Thoracic aorta (tissue), 2 donors: ENCODE measurements at places on chromosomes 2 and 18.

- no peak for DNase-seq
- no peak overlapping the region for H3K27ac ChIP-seq
- no peak overlapping the region for H3K4me3 ChIP-seq
- no peaks in the 10 kb centered on the region for H3K36me3 ChIP-seq
- peaks cover 24% of the 10 kb centered on the region for H3K4me1 ChIP-seq
Measured at GRCh38 chr2:98807221-98807620, 76.3 kb upstream of the MGAT4A start.

DNA sequence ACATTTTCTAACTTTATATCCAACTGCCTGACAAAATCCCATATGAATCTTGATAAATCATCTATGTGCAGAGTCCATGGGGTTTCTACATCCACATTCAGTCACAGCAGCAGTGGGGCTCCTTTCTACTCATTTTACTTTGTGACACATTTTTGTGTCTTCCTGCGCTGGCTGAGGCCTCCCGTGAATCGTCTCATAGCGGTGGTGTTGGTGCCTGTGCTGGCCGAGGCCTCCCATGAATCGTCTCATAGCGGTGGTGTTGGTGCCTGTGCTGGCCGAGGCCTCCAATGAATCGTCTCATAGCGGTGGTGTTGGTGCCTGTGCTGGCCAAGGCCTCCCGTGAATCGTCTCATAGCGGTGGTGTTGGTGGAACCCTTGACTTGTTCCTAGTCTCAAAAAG is 17.0 kb downstream of the SNED1 start:
- H3K36me3 ChIP-seq, result peaks cover 15% of the 10 kb centered on the region
- no peak overlapping the region for H3K4me3 ChIP-seq
- H3K4me1 ChIP-seq, result peaks cover 3% of the 10 kb centered on the region
- no peaks in the 10 kb centered on the region for H3K27me3 ChIP-seq
- no peak overlapping the region for H3K27ac ChIP-seq
- no peak for DNase-seq

- no peaks in the 10 kb centered on the region for H3K4me1 ChIP-seq
- no peaks in the 10 kb centered on the region for H3K27me3 ChIP-seq
- DNase-seq, result no peak
- peaks cover 60% of the 10 kb centered on the region for H3K36me3 ChIP-seq
Measured at GRCh38 chr2:73952499-73953446, 26.1 kb downstream of the DGUOK start.

GRCh38 chr2:113985554-113986397 is 95.9 kb downstream of the ACTR3 start:
- H3K27me3 ChIP-seq, result no peaks in the 10 kb centered on the region
- H3K4me1 ChIP-seq, result no peaks in the 10 kb centered on the region
- DNase-seq, result no peak
- H3K36me3 ChIP-seq, result no peaks in the 10 kb centered on the region
- H3K27ac ChIP-seq, result no peak overlapping the region

DNA sequence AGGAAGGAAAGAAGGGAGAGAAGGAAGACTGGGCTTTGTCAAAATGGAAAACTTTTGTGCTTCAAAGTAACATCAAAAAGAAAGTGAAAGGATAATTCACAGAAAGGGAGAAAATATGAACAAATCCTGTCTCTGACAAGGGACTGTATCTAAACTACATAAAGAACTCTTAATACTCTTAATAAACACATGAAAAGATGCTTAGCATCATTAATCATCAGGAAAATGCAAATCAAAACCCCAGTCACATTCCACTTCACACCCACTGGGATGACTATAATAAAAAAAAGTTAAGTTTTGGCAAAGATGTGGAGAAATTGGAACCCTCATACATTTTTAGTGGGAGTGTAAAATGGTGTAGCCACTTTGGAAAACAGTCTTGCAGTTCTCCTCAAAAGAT is 11.8 kb upstream of the ZFP36L2 start:
- no peak for DNase-seq
- peak overlapping the region; percentile 34 for H3K27ac ChIP-seq
- H3K36me3 ChIP-seq, result no peaks in the 10 kb centered on the region
- peaks cover 7% of the 10 kb centered on the region for H3K4me1 ChIP-seq

- no peaks in the 10 kb centered on the region for H3K27me3 ChIP-seq
- peaks cover 5% of the 10 kb centered on the region for H3K4me1 ChIP-seq
- no peak overlapping the region for H3K27ac ChIP-seq
- DNase-seq, result no peak
- H3K4me3 ChIP-seq, result no peak overlapping the region
Measured at GRCh38 chr2:11680901-11681721, 11.1 kb upstream of the NTSR2 start.

DNA sequence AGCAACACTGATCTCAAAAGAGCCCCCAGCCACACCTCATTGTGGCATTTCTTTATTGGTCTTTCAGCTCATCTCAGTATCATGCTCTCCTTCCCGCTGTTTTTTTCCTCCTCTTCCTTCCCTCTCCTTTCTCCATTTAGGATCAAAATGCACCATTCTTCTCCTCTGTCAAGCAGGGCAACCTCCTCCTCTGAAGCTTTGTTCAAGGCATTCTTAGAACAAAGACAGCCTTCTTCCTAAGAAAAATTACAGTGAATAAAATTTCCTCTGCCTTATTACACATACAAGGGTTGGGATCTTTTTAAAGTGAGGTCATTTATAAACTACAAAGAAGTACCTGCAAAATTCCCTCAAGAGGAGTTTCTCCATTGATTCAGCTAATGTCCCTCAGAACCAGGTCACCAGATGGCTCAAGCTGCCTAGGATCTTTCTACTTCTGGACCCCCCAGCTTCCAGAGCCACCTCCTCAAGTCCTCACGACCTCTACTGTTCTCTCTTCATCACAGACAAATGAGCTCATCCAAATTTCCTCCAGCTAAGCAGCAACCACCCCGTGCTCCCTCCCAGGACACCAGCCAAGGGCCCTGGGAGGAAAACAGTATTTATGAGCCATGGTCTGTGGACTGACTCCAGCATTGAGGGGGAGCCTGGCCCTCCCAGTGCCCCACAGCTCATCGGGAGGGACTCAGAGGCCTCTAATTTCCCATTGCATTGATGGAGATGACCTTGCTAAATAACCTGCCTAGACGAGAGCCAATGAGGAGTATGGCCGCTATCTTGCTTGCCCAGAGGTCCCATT is 18.0 kb downstream of the SFXN5 start:
- no peaks in the 10 kb centered on the region for H3K4me1 ChIP-seq
- no peaks in the 10 kb centered on the region for H3K27me3 ChIP-seq
- no peak overlapping the region for H3K27ac ChIP-seq
- H3K4me3 ChIP-seq, result no peak overlapping the region

DNA sequence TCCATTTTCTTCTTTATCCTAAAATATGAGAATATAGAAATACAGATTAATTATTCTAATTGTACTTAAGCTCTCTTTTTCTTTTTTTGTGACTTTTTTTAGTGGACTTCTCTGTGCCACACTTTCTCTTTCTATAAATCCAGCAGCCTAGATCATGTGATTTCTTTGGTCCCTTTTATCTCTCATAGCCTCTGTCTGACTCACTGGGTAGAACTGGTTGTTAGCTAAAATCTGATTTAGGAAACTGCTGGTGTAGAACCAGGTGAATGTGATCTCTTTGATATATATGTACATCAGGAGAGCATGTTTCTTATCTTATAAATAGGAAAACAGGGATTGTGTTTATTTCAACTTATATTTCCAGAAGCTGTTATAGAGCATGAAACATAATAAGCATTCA is 54.9 kb downstream of the VRK2 start:
- H3K4me3 ChIP-seq, result no peak overlapping the region
- H3K4me1 ChIP-seq, result no peaks in the 10 kb centered on the region
- no peaks in the 10 kb centered on the region for H3K36me3 ChIP-seq
- DNase-seq, result no peak
- H3K27me3 ChIP-seq, result no peaks in the 10 kb centered on the region
- H3K27ac ChIP-seq, result no peak overlapping the region

GRCh38 chr2:156333951-156334495 is 1.5 kb upstream of the NR4A2 start:
- H3K4me3 ChIP-seq, result peak overlapping the region; percentile 92
- no peaks in the 10 kb centered on the region for H3K36me3 ChIP-seq
- H3K4me1 ChIP-seq, result peaks cover 5% of the 10 kb centered on the region
- no peaks in the 10 kb centered on the region for H3K27me3 ChIP-seq
- DNase-seq, result no peak

DNA sequence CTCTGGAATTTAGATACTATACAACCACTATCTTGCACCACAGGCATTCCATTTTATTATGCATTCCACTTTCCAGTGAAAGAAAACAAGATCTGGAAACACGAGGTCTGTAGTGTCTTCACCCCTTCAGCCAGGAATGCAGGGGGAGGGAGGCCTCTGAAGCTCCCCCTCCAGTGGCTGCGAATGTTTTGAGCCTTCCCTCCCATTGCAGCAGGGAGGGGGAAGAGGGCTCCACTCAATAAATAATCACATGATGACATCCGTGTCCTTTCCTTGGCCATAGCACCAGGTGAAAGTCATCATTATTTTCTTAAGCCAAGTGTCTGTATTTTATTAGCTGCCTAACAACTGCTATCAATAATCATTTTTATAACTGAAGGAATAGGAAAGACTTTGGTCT is 38.6 kb downstream of the ALPK2 start:
- H3K4me1 ChIP-seq, result no peaks in the 10 kb centered on the region
- no peaks in the 10 kb centered on the region for H3K27me3 ChIP-seq
- H3K4me3 ChIP-seq, result no peak overlapping the region
- no peak overlapping the region for H3K27ac ChIP-seq
- H3K36me3 ChIP-seq, result no peaks in the 10 kb centered on the region

DNA sequence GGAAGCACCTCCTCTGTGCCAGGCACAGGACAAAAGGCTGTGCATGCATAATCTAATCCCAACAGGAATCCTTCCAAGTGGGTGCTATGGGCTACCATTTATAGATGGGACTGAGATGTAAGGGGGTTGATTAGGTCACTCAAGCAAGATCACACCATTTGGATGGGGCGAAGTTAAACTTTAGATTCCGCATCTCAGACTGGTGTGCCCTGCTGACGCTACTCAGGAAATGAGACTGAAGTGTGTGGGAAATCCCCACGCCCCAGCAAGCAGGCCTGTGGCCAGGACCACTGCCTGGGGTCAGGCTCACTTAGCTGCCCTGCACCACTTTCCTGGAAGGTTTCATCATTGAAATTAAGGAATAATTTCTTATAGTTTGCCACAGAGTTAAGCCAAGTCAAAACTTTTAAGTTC is 70.5 kb upstream of the PPP1CB start:
- no peak overlapping the region for H3K4me3 ChIP-seq
- no peaks in the 10 kb centered on the region for H3K36me3 ChIP-seq
- H3K27me3 ChIP-seq, result no peaks in the 10 kb centered on the region

- no peak overlapping the region for H3K4me3 ChIP-seq
- no peak overlapping the region for H3K27ac ChIP-seq
- no peak for DNase-seq
- no peaks in the 10 kb centered on the region for H3K27me3 ChIP-seq
- H3K4me1 ChIP-seq, result no peaks in the 10 kb centered on the region
Measured at GRCh38 chr2:25806941-25807340, 71.3 kb downstream of the ASXL2 start.

GRCh38 chr2:120735746-120736170 is at the start of gene GLI2:
Gene GLI2 (plus strand): TSS chr2:120735868. CDS start chr2:120797321, 61,453 bp downstream.
- no peaks in the 10 kb centered on the region for H3K27me3 ChIP-seq
- no peak for DNase-seq

GRCh38 chr18:3233433-3234168 is 13.8 kb upstream of the MYOM1 start:
- H3K4me3 ChIP-seq, result no peak overlapping the region
- no peak for DNase-seq
- H3K27me3 ChIP-seq, result no peaks in the 10 kb centered on the region
- no peaks in the 10 kb centered on the region for H3K36me3 ChIP-seq
- peaks cover 7% of the 10 kb centered on the region for H3K4me1 ChIP-seq

- H3K4me1 ChIP-seq, result peaks cover 5% of the 10 kb centered on the region
- H3K36me3 ChIP-seq, result no peaks in the 10 kb centered on the region
- no peak for DNase-seq
- no peak overlapping the region for H3K4me3 ChIP-seq
- H3K27me3 ChIP-seq, result no peaks in the 10 kb centered on the region
Measured at GRCh38 chr18:68724021-68724420, 9.1 kb upstream of the TMX3 start.

DNA sequence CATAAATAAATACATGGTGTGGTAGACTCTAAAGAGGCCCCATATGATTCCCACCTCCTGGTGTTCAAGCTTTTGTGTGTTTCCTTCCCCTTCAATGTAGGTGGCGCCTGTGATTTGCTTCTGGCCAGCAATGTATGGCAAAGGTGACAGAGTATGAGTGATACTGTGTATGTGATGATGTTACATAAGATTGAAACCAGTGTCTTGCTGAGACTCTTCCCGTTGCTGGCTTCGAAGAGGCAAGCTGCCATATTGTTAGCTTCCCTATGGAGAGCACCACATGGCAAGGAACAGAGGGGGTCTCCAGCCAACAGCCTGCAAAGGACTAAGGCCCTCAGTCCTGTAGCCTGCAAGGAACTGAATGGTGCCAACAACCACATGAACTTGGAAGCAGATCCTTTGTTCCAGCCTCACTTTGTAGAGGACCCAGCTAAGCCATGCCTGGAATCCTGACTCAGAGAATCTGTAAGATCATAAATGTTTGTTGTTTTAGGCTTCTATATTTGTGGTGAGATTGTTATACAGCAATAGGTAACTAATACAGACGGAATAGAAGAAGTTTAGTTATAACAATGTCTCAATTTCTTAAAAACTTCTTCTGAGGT is 1.7 kb upstream of the SMAD4 start:
- no peaks in the 10 kb centered on the region for H3K27me3 ChIP-seq
- H3K36me3 ChIP-seq, result no peaks in the 10 kb centered on the region
- no peak overlapping the region for H3K27ac ChIP-seq
- peaks cover 17% of the 10 kb centered on the region for H3K4me1 ChIP-seq
- no peak for DNase-seq

GRCh38 chr2:121902171-121902591 is 146.7 kb downstream of the TSN start:
- no peaks in the 10 kb centered on the region for H3K36me3 ChIP-seq
- H3K27me3 ChIP-seq, result no peaks in the 10 kb centered on the region
- no peak overlapping the region for H3K4me3 ChIP-seq
- DNase-seq, result no peak
- no peaks in the 10 kb centered on the region for H3K4me1 ChIP-seq

DNA sequence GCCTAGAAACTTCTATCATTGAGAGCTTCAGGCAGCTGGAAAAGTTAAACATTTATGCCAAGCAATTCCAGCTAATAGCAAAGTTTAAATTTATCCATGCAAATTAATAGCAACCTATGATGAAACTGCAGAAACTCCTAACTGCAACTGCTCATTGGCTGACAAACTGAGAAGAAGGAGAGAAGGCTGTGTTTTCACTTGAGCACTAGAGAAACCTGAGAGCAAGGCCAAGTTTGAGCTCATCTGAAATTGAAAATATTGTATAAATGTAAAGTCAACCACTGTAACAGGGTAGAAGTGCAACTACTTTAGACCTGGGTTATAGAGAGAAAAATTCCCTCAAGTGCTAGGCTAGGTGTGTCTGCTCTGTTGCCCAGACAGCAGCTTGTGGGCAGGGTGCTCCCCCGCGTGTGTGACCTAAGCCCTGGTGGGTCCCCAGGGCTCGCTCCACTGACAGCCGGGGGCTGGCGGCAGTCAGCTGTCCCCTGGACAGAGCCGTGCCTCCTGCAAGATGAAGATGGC is 50.2 kb downstream of the CABYR start:
- H3K36me3 ChIP-seq, result no peaks in the 10 kb centered on the region
- H3K27me3 ChIP-seq, result no peaks in the 10 kb centered on the region
- no peak for DNase-seq
- H3K4me1 ChIP-seq, result no peaks in the 10 kb centered on the region

GRCh38 chr18:23743733-23744333 is 54.6 kb downstream of the LAMA3 start:
- no peak overlapping the region for H3K4me3 ChIP-seq
- H3K36me3 ChIP-seq, result no peaks in the 10 kb centered on the region
- no peak for DNase-seq
- H3K27ac ChIP-seq, result no peak overlapping the region

GRCh38 chr2:213288913-213289700 is 4.8 kb downstream of the SPAG16 start:
- H3K4me1 ChIP-seq, result peaks cover 38% of the 10 kb centered on the region
- DNase-seq, result no peak
- H3K27ac ChIP-seq, result no peak overlapping the region
- no peaks in the 10 kb centered on the region for H3K27me3 ChIP-seq
